Activated T-helper 1 cell treated with anti-CD3 and anti-CD28 coated beads, Interleukin-12 subunit alpha, Interleukin-12 subunit beta, Interleukin-2, Interleukin-4 antibody, amounts not matched to agents 30 ng/mL and 10 ng/mL and 1 ng/mL, durations not matched to agents 14 hours and 24 hours and 36 hours (primary cell): ENCODE measurements at places on chromosomes 1 and 21. TPM values are rescaled to one million over a fixed set of nuclear protein-coding genes. Genes with fewer than 3 reads are reported as not detected.

The CYP2J2 gene
- total RNA-seq = 0.44 and 0.54 TPM in 2 replicates

The SLC66A1 gene
- 9.9 and 12.0 TPM in 2 replicates for total RNA-seq

The FOXD2 gene
- total RNA-seq = 0.17 and 0.21 TPM in 2 replicates

The KRTAP21-2 gene
- not detected in 2 replicates for total RNA-seq
